ENCODE measurements at places on chromosomes 2 and 18.

DNA sequence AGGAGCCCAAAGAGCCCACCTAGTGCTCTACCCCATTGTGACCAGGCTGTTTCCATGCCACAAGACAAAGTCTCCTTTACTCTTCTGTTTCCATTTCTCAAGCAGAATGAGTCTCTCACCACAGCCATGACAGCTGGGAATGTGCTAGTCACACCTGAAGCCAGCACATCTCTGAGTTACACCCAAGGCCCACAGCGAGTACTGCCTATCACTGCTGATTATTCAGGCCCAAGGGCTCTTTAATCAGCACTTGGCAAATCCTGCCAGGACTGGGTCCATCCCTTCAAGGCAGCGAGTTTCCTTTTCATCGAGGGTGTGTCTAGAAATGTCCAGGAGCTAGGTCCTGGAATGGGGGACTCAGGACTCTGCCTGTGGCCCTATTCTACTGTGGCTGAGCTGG is 14.6 kb upstream of the PPP1R1C start:
- no peak for DNase-seq

DNA sequence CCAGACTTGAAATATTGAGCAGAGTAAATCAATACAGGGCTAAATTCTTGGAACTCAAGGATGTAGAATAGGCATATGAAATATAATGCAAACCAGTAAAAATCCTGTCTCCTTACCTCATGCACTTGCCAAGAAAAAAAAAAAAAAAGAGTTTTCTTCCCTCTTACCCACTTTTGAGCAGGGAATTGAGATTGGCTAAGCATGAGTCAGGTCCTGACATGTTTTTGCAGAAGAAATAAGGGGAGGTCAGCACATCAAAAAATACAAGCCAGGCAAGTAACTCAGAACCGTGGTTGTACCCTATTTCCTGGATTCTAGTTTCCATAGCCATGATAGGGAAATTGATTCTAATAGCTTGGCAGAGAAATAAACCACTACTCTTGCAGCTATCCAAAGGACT is 1526.7 kb downstream of the LRP1B start:
- no peak for DNase-seq

DNA sequence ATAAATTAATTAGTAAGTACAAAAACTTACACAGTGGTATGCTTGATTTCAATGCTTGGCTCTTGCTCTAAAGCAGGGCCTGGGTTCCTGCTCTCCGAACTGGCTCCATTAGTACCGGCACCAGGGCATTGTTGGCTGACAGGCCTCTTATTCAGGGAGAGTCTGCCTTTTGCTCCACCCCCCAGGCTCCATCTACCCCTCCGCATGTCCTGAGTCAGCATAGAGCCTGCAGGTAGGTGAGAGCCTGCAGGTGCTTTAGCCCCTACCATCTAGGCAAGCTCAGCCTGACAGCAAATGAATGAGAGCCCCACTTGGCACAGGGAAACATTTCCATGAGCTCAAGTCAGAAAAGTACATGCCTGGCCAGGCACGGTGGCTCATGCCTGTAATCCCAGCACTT is 35.1 kb upstream of the EFHD1 start:
- DNase-seq: no peak

DNA sequence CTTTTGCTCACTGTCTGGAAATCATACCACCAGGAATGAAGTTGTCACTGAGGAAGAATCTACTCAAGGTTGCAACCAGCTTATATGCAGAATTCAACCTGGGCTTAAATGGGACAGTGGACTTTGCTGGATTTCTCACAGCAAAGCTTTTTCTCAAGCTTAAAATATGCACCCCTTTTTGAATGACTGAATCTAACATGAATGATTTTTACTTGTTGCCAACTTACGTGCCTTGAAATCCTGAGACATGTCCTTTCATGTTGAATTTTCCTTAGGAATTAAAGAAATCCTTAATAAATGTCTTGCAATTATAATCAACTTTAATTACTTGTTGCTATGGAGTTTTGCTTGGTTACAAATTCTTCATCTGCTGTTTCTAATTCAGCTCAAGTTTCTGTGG is 57.4 kb downstream of the SPP2 start:
- no peak for DNase-seq

- DNase-seq: no peak
Observed at GRCh38 chr2:121136323-121136722, 148.7 kb downstream of the TFCP2L1 start.

GRCh38 chr18:9673296-9674251 is 34.5 kb upstream of the RAB31 start:
- DNase-seq: no peak

DNA sequence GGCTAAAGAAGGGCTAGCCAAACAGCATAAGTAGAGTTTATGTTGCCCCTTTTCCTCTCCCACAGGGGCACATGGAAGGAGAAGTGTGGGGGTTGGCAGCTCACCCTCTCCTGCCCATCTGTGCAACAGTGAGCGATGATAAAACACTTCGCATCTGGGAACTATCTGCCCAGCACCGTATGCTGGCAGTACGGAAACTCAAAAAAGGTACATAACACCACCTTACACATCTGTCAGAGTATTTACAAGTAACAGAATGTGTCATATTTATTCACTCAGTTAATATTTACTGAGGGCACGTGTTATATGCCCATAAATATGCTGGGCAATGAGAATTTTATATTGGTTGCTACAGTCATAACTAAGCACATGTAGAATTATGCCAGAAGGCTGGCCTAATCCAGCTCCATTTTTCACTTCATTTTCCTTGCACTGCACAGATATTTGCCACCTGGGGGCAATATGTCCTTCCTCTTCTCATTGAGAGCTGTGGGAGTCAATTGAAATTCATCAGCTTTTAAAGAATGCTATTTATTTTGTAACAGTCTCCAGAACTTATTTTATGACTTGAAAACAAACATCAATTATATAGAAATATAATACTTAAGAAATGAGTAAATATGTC is 150.6 kb downstream of the RTN4 start:
- DNase-seq: no peak

DNA sequence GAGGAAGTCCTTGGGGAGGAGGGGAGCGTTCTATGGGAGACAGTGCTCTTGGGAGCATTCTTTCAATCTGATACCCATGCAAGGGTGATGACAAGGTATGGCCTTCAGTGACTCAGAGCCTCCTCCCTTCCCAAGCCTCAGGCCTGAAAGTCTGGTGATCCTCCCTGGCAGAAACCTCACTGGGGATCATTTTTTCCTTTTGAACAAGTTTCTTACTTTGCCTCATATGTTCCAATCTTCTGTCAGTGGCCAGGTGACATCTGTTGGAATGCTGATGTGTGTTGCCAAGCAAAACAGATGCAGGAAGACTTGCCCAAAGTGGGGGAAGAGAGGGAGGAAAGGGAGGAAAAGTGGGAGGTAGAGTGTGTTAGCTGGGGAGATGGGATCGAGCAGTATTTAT is 224.8 kb downstream of the NEDD4L start:
- DNase-seq: no peak

DNA sequence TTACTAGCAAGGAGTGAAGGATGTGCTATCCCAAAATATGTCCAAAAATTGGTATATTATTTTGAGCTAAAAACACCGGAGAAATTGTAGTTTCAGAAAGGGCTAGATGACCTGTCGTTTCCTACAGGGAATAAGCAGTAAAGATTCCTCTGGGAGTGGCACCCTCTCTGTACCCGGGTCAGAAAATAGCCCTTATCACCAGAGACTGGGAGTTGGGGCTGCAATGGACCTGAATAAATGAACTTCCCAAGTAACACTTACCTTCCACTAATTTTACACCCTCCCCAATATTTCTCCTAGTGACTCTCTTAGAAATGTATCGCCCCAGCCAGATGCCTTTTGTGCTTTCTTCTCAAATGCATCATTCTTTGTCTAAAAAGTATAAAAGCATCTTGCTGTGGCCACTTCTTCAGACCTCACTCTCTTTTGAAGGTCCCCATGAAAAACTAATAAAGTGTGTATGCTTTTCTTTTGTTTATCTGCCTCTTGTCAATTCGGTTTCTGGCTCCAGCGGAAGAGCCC is 734 bp upstream of the RMC1 start:
- no peak for DNase-seq

DNA sequence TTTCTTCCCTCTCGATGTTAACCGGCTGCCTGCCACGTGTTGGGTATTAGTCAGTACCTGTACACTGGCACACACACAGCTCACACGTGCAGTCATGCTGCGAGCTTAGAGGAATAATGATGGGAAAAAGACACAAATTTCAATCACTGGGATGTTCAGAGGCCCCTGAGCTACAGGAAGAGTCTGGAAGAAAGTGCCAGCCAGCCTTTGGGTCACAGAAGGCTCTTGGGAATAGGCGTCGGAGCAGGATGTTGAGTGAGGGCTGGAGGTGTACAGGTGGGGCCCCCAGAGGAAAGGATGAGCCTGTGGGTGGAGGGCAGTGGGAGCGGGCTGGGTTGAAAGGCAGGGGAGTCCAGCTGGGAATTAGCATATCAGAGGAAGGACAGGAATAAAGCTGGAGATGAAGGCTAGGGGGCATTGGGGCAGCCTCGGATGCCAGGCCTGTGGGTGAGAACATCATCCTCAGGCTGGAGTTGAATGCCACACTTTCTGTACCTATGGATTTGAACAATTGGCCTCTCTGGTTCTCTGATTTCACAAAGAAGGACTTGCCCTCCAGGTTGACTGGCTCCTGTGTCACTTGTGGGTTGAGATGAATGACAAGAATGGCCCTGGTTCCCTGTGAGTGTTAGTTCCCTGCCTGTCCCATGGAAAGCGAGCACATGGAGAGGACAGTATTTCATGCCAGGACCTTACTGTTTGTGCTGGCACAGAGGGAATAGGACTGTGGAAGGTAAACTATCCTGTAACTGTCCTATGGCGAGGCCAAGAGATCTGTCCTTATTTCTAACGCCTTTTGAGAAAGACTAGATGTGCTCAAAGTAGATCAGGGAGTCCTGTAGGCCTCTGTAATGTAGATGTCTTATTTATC is 40.6 kb downstream of the GREB1 start:
- DNase-seq: no peak

DNA sequence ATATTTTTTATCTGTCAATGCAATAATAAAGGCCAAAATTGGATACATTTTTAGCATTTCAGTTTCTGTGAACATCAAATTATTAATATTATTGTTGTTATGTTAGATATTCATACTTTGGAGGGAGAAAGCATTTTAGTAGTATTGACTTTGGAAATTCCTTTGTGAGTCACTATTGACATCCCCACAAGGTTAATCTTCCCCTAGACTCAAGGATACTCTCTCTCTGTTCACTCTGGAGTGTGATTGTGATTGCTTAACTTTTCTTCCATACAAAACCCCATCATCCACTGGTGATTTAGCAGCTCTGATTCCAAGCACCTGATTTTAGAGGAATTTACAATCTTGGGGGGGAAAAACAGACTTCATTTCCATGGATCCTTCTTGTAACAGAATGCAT is 352.0 kb downstream of the THSD7B start:
- DNase-seq: no peak

- DNase-seq: no peak
Observed at GRCh38 chr2:175626796-175627195, 375.3 kb downstream of the LNPK start.

DNA sequence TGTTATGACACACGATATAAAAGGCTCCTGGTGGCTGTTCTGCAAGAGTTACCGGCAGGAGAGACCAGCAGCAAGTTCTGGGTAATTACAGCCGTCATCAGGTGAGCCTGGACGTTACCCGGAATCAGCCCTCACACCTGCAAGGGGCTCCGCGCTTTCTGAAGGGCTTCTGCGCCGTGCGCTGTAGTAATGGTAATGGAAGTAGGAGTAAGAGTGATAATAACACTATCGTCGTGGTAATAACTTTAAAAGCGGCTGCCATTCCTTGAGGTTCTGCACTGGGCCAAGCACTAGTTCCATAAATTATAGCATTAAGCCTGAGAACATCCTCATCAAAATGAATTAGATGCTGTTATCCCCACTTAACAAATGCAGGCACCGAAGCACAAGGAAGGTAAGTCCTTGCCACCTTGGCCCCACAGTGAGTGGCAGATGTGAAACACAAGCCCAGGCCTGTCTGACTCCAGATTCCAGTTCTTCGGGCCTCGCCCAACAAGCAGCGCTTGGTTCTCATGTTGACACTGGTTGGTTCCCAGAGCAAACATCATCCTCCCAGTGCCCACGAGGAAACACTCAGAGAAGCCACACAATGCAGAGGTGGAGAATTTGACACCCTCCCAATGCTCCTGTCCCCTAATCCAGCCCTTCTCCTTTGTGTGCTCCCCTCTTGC is 205.2 kb downstream of the EIPR1 start:
- no peak for DNase-seq

DNA sequence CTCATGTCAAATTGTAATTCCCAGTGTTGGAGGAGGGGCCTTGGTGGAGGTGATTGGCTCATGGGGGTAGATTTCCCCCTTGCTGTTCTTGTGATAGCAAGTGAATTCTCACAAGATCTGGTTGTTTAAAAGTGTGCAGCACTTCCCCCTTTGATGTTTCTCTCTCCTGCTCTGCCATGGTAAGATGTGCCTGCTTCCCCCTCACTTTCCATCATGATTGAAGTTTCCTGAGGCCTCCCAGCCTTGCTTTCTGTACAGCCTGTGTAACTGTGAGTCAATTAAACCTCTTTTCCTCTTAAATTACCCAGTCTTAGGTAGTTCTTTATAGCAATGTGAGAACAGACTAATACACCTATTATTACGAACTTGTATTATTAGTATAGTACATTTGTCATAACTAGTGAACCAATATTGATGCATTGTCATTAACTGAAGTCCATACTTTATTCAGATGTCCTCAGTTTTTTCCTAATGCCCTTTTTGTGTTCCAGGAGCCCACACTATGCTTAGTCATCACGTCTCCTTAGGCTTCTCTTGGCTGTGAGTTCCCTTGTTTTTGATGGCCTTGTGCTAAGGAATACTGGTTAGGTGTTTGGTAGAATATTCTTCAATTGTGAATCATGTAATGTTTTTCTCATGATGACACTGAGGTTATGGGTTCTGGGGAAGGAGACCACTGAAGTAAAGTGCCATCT is 4.5 kb upstream of the MAP3K2 start:
- DNase-seq: no peak

DNA sequence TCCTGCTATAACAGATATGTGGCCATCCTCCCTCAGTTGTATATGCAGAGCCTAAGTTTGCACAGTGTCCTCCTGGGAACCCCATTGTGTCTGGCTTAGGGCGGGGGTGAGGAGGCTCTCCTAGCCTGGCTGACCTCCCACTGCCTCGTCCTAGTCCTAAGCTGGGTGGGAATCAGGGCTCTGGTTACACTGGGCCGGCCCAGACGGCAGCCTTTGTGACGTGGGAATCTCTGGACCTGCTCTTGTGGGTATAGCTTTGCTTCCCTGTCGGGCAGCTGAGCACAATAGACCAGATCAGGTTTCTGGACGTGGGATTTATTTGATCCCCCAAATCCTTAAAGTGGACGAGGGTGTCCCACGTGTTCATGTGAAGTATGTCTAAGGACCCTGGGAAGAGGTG is 2.9 kb downstream of the ACKR3 start:
- DNase-seq: no peak

- no peak for DNase-seq
Observed at GRCh38 chr2:3469486-3469885, 49.8 kb downstream of the ADI1 start.

GRCh38 chr2:187056416-187057334 is 207.7 kb upstream of the ZSWIM2 start:
- DNase-seq: no peak

Data from left forelimb (tissue), 1 donor.